ENCODE measurements at places on chromosomes 1 and 21.

DNA sequence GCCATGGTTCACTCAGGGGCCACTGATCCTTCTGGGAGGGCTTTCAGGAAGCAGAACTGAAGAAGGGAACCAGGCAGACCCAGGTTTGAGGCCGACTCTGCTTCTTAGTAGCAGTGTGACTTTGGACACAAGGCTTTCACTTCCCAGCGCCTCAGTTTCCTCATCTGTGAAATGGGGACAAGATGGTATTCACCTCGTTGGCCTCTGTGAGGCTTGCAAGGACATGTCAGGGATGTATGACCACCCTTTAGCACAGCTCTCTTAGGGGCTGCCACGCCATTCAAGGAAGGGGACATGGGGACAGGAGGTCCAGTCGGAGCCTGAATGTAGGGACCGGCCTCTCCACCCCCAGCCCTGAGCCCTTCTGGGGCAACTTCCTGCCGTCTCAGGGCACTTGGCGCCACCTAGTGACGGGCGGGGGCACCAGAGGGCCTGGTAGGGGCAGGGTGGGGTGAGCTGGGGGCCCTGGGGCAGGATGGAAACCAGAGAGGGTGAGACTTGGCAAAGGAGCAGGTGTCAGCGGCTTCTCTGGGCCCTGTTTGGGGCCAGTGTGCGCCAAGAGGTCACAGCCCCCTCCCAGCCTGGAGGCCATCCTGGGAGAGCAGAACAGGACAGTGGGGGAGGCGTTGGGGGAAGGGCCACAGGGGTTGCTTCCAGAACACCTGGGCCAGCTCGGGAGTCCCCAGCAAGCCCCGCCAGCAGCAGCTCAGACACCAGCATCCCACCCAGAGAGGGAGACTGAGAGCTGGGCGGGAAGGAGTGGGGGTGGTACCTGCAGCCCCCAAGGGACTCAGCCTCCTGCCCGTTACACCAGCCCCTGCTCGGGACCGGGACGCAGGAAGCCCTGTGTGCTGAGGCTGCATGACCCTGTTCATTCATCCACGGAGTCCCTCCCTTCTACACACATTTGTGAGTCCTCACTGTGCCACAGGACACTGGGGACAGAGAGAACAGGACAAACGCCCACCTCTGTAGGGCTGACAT, 102.5 kb upstream of the TARDBP start:
- DNase-seq: no peak

- DNase-seq: no peak
Observed at GRCh38 chr1:40633931-40634376, 31.5 kb downstream of the RIMS3 start.

DNA sequence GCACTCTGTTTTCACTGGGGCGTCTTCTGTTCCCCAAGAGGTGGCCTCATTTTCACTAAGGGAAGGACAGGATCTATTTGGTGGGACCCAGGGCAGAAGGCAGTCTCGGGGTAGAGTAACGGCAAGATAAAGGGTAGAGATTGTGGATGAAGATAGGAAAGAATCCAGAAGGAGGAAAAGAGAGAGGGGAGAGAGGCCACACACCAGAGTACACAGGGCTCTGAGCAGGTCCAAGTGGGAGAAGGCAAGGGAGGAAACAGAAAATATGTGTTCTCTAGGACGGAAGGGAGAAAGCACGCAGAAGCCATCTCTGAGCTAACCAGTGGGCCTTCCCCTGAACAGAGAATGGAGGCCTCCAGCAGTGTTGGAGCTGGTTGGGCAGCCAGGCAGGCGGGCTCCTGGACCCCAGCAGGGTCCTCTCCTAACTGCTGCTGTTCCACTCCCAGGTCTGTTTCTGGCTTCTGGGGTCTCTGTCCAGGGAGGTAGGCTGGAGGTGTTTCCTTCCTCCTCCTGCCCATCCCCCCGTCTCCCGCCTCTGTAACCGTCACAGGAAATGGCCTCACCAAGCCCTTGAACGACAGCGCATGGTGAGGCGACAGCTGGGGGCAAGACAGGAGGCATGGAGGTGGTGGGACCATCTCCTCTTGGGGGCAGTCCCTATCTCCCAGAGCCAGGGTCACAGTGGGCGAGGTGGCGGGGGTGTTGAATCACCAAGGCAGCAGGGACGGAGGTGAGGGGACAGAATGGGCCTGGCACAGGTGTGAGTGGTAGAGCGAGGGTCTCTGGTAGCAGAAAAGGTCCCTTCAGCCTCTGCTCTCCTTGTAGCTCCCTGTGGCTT, 649 bp downstream of the PTPN7 start:
- DNase-seq: no peak

DNA sequence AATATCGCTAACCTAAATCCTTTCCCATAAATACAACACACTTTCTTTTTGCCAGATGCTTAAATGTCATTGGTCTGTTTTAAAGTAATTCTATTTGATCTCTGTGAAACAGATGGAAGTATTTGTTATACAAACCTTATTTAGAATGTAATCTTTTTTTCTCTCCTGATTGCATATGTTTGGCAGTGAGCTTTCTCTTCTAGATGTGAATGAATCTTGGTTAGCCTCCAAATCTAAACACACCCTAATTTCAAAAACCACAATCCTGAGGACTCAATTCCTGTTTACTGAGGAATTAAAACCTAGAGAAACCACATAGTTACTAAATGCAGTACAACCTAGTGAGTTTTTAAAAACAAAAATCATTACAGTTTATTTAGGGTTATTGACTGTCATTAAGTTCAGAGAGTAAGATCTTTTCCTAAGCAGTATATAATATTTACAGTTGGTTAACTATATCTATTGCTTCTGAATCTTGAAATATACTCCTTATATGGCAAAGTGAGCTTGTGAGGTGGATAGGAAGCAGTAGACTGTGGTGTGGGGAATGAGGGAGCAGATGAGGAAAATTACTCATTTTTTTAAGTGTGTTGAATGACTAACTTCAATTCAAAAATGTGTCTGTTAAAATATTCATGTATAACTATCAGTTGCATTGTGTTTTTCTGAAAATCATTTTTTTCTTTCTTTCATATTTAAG, 218.7 kb downstream of the FMN2 start:
- DNase-seq: peak; percentile 86

GRCh38 chr21:40902299-40902698, 55.3 kb upstream of the DSCAM start:
- no peak for DNase-seq
